SJSA1 (cell line): ENCODE measurements at places on chromosomes 5 and 9. TPM values are rescaled to one million over a fixed set of nuclear protein-coding genes. Genes with fewer than 3 reads are reported as not detected.

ORM2 gene
- total RNA-seq: not detected in 2 replicates

SH2D3C gene
- not detected in 2 replicates for total RNA-seq

CD274 gene
- total RNA-seq: 6.2 and 8.0 TPM in 2 replicates

GRCh38 chr5:127892467-127893207 is 189.4 kb downstream of the CCDC192 start:
- DNase-seq: peak; percentile 52

BBLN gene
- 96.6 and 112 TPM in 2 replicates for total RNA-seq

DNA sequence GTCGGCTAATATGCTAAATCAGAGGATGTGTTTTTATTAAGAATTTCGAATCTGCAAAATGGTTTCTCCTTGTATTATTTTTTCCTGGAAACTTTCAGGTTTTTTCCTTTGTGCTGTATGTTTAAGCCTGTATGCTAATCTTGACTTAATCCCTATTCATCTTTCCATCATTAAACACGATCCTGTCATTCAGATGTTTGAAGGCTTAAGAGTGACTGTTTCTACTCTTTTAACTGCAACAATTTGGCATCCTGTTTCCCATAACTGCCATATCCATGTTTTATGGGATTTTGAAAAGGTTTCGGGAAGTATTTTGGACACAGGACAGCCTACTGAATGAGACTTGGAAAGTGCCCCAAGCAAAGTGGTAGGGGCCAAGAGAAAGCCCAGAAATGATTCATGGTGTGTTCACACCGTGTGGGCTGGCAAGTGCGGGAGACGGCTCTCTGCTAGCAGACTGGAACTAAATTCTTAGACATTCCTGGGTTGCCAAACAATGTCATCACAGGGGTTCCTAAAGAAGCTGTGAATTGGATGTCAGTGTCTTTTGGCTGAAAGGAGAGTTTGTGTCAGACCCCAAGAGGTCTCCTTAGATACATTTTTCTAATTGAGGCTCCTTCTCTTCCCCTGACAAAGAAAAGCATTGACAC is 125.4 kb upstream of the ADAMTS16 start:
- no peak for DNase-seq

GRCh38 chr9:70517926-70518610 is 103.6 kb upstream of the KLF9 start:
- no peak for DNase-seq

MLANA gene
- not detected in 2 replicates for total RNA-seq

- no peak for DNase-seq
Observed at GRCh38 chr9:37383876-37384746, 38.4 kb upstream of the GRHPR start.

DNA sequence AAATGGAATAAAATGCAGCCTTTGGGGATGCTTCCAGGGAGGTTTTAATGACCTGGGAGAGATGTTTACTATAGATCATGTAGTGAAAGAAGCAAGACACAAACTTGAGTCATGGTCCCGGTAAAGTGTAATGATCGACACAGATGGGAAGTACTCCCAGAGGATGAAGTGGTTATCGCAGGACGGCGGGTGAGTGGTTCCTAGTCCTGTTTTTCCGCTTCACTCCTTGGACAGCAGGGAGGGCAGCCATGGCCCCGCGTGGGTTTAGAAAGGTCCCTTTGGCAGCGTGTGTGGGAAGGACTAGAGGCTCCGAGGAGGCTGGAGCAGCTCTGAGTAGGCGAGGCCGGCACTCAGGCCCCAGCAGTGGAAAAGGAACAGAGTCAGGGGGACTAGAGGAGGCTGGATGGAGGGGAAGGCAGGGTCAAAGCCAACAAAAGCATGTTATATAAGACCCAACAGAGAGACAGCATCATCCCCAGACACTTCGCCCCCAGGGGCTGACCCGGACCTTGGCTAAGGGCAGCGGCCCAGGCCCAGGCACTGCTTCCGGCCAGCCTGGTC is 49.2 kb upstream of the STXBP1 start:
- peak; percentile 74 for DNase-seq

LCP2 gene
- total RNA-seq: 0.03 TPM in 1 of 2 replicates, not detected in the other
